Germinal center (tissue), 1 donor: ENCODE measurements at places on chromosomes 12 and 14.

DNA sequence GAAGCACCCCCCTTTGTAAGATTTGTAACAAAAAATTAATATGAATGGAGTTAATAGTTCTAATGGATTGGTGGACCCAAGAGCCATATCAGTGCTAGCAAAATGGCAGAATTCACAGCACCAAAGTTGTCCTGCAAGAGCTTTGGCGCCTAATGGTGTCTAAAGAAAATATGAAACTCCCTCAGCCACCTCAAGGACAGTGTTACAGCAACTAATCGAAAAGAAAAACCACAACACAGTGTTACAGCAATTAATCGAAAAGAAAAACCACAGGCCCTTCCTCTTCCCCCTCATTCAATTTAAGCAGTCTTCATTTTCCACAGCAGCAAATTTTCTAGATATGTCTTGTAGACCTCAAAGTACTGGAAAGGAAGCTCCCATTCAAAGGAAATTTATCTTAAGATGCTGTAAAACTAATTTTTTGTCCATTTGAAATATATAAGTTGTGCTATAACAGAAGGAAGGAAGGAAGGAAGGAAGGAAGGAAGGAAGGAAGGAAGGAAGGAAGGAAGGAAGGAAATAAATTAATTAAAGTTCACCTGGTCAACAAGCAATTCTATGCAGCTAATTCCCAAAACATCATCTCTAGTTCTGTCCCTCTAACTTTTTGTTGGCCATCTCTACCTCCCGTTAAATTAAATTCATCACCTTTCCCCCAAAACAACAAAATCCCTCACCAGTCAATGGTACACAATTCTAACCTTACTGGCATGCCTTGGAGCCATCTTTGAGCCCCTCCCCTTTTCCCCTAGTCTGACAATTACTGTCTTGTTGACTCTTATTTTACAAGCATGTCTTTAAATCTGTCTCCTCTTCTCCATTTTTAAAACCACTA is 17.4 kb downstream of the LRP6 start:
- DNase-seq = no peak

DNA sequence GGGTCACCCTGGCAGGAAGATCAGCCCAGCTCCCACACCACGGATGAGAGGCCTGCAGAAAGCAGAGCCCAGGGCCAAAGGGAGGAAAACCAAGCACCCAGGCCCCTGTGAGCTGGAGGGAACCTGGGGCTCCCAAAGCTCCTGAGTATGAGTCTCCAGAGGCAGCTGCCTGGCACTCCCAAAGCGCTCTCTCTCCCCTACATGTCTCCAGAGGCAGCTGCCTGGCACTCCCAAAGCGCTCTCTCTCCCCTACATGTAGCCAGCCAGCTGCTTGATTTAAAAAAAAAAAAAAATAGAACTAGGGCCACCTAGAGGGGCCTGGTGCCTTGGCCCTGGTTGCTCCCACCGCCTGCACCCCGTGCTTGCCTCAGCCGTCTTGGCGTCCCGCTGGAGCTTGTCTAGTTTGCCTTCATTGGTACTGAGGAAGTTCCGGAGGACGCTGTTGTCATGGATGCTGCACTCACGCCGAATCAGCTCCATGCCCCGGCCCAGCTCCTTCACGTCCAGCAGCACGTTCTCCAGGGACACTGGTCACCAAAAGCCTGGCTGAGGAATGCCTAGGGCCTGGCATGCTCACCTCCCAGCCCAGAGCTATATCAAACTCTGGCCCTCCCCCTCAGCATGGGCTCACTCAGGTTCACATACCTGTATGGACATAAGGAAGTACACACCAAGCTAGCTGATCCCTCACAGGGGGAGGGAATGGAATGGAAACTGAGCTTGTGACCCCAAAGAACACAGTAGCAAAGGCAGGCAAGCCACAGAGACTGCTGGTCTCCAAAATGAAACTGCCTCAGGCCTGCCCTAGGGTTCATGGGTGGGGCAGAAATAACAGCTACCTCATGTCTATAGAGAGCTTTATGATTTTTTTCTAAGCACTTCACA is 24.7 kb downstream of the PRPF40B start:
- DNase-seq = no peak

DNA sequence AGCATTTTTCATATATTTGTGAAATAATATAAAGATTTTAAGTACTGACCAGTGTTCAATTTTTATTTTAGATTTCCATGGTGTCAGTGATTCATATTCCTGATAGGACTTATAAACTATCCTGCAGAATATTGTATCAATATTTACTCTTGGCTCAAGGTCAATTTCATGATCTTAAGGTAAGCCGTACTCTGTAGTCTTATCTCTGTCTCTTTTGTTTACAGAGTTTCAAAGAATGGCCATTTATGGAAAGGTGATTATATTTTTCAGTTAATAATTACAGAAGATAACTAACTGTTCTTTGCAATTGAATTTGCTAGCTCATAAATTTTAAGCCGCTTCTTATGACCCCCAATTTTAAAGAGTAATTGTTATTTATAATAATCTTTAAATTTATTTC is 27.9 kb downstream of the CGRRF1 start:
- DNase-seq = no peak

DNA sequence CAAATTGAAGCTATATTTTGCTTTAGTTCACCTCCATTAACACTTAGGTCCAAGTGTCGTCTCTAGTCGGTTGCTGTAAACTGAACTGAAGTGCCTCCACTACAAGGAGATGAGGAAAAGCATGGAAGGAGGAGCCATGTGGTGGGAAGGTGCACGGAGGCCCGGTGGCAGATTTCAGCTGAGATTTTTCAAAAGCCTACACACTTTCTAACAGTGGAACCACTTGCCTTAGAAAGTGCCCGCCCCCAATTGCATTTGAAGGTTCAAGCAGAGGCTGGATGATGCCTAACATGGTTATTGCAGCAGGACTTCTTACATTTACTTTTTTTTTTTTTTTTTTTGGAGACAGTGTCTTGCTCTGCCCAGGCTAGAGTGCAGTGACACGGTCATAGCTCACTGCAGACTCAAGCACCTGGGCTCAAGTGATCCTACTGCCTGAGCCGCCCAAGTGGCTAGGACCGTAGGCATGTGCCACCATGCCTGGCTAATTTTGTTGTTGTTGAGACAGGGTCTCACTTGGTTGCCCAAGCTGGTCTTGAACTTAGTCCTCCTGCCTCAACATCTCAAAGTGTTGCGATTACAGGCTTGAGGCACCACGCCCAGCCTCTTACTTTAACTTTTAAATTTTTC is 27.6 kb downstream of the EML1 start:
- DNase-seq = no peak

DNA sequence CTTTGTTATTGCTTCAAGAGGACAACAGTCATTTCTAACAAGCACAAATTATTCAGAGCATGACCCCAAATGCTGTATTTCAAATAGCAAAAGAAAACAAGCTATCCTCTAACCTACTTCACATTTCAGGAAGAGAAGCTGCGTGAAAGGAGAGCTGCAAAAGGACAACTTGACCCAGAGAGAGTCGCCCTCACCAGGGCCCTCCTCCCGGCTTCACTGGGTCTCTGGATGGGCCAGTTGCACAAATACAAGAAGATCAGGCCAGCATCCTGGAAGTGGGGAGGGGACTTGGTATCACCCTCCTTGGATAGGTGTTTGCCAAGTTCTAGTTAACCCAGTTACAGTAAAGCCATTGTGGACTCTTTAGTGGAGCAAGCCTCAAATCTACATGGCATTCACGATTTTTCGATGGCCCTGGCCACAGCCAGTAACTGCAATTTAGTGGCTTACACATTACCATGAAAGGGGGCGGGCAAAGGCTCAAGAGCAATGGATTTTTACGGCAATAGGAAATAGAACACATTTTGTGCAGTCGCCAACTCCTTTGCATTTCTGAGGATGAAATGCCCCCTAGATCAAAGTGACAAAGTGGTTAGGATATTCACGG is 166.9 kb upstream of the DIO2 start:
- no peak for DNase-seq

GRCh38 chr14:77144412-77145115 is 3.0 kb upstream of the ZDHHC22 start:
- DNase-seq = no peak

DNA sequence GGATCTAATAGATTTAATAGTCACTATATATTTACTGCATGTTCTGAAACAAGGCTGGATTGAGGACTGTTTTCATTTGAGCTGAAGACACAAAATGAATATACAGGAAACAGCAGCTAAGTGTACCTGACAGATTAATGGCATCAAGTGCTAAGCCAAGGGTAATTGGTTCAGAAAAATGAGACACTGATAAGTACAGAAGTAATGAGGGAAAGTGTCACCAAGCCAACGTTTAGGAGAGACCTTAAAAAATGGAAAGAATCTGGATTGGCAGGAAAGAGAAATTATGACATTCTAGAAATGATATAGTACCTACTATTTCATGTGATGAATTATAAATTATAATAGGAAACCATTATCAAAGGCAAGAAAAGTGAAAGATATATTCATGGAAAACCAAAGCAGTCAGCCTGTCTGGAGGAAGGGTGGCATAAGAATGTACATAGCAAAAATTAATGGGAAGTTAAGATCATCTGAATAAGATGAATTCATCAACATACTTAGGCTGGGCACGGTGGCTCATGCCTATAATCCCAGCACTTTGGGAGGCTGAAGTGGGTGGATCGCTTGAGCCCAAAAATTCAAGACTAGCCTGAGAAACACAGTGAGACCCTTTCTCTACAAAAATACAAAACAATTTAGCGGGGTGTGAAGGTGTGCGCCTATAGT is 21.0 kb upstream of the DUSP16 start:
- DNase-seq = no peak

GRCh38 chr12:108495823-108496579 is 19.1 kb upstream of the FICD start:
- no peak for DNase-seq

GRCh38 chr12:112226768-112227167 is 101.4 kb downstream of the TRAFD1 start:
- no peak for DNase-seq

DNA sequence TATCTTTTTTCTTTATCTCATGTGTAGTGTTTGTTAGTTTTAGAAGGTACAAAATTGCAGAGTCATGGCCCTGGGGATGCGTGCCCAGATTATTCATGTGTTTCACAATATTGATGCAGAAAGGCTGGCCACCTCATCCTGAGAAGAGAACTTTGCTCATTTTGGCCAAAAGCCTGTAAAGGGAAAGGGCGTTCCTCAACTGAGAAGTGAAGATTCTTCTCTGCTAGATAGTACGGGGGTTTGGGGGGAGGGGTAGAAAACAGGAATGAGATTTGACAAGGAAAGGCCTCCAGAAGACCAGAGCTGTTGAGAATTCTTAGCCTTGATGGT is 1.7 kb downstream of the MGST1 start:
- no peak for DNase-seq

GRCh38 chr12:111488271-111488670 is 82.5 kb downstream of the SH2B3 start:
- DNase-seq = no peak

DNA sequence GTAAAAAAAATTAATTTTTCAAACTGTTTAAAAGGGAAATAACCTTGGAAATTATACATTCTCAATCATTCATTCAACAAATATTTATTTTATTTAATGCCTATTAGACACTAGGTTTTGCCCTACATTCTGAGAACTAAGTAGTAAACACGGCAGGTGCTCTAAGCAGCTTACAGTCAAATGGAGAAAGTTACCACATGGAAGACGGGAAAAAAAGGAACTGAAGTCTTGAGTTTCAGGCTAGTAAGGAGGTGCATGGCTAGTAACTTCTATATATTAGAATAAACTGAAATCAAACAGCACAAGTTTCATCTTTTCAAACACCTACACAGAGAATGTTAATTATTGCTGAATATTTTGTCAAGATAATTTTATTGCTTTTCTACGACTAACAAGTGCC is 52.9 kb downstream of the C12orf42 start:
- DNase-seq = no peak

DNA sequence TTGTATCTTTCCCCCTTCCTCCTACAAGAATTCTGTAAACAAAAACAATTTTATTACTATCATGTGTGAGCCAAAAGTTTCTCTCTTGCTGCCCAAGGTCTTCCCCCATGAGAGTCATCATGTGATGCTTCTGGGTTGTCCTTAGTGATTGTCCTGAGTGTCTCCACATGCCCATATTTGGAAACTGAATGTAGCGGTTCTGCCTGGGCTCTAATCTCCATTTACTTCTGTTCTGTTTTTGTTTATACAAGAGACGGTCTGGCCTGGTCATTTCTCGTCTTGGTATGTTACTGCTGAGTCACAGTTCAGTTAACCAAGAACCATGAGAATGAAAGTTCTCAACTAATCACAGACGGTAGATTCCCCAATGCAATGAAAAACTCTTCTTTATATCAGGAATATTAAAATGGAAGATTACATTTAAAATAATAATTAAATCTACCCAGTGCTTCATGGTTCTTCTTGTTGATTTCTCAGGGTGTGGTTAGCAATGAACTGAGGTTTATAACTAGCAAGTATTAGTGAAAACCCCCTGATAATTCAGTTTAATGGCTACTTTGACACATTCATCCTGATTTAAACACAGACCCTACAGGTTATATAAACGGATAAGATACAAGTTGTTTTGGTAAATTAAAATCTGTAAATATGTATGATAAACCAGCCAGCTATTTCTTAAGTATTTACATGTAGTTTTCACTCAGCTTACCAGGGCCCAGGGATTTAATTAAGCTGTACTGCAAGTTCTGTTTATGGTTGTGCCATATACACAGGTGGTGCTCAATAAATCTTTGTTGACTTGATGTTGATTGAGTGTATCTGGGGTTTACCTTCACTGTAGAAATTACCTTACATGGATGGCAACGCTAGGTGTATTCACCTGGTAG is 81.1 kb downstream of the PELI2 start:
- no peak for DNase-seq

- DNase-seq = peak; percentile 8
Observed at GRCh38 chr12:102169922-102170621, 27.6 kb downstream of the PMCH start.

DNA sequence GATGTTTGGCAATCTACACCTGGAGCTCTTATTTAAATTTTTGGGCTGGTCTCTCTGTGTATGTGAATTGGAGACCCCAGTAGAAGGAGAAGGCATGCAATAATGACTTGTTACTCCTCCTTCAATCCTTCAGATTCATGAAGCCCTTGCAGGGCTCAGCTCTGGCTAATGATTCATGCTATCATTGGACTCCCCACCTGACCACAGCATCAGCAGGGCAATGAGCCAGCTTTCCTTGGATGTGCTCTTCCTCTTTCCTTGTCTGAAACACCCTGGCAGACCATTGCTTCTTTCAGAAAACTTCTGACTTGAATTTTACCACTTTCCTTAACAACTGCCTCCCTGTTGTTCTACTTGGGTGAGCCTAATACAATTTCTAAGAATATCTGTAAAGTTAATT is 1019.2 kb downstream of the AACS start:
- DNase-seq = no peak

DNA sequence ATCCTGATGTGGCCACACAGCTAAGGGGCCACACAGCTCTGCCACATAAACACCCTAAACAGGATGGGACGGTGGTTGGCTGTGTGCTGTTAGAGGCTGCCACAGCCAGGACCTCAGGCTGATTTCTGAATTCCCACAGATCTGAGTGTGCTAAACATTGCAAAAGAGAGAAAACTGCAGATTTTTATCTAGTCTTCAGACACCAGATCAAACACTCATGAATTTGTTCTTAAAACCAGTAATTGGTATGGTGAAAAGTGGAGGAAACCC is 190.7 kb downstream of the MON2 start:
- no peak for DNase-seq

- DNase-seq = no peak
Observed at GRCh38 chr14:52080808-52081755, 12.2 kb upstream of the NID2 start.

GRCh38 chr12:94674835-94675234 is 24.5 kb upstream of the TMCC3 start:
- DNase-seq = no peak

- no peak for DNase-seq
Observed at GRCh38 chr14:99809360-99809759, 16.1 kb downstream of the EML1 start.

GRCh38 chr12:19120795-19121194 is 8.7 kb upstream of the PLEKHA5 start:
- no peak for DNase-seq
